Smooth muscle cell of the brain vasculature (primary cell): ENCODE measurements at places on chromosomes 4 and X.

GRCh38 chr4:89915937-89916336, 21.3 kb downstream of the MMRN1 start:
- DNase-seq, result no peak

GRCh38 chr4:111806331-111806730, 338.9 kb upstream of the FAM241A start:
- DNase-seq, result no peak

DNA sequence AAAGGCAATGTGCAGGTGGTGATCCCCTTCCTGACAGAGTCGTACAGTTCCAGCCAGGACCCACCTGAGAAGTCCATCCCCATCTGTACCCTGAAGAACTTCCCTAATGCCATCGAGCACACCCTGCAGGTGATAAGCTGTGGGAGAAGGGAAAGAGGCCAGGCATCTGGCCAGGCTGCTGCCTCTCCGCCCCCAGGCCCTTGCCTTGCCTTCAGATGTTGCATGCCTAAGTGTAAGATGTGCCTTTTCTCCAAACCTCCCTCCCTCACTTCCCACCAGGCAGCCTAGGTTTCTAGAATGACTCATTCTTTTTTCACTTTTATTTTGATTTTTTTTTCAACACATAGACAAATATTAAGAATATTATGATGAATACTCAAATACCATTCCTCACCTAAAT, 12.2 kb upstream of the CDK16 start:
- no peak for DNase-seq

GRCh38 chr4:168534535-168534934, 37.7 kb downstream of the PALLD start:
- DNase-seq, result no peak

DNA sequence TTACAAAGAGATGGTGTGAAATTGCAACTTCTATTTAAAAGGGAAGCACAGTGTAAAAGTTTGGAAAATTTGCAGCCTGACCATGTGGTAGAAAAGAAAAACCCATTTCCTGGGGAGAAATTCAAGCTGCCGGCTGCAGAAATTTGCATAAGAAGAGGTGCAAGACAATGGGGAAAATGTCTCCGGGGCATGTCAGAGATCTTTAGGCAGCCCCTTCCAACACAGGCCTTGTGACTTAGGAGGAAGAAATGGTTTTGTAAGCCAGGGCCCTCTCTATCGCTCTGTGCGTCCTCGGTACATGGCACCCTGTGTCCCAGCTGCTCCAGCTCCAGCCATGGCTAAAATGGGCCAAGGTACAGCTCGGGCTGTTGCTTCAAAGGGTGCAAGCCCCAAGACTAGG, 40.4 kb downstream of the CCDC158 start:
- DNase-seq, result no peak

GRCh38 chr4:73669410-73670183, 49.4 kb upstream of the RASSF6 start:
- DNase-seq, result no peak

- no peak for DNase-seq
Measured at GRCh38 chrX:39728025-39728424, 369.7 kb downstream of the BCOR start.

DNA sequence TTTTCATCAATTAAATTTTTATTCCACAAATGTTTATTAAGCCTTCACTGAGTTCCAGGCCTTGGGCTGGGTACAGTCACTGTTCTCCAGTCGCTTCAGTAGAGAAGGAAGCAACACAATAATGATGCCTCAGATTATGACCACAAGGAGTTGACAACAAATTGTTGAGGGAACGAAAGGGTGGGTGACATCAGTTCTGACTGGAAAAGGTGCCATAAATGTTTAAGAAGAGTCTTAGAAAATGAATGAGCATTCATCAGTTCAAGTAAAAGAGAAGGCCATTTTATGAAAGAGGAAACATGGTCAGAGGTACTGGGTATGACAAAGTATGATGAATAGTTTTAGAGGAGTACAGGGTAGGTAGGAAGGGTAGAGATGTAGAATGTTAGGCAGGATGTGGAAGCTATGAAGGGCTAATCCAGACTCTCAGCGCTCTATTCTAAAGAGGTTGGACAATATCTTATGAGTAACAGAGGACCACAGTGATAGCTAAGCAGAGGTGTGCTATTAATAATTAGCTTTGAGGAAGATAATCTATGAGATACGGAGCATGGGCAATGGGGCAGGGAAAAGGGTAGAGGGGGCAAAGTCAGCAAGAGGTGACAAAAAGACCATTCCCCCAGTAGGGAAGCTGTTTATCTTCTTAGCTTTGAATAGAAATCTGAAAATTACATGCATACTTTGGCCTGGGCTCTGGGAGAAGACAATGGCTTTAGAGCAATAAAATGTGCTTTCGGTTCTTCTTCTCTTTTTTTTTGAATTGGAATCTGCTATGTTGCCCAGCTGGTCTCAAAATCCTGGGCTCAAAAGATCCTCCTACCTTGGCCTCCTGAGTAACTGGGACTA, 20.4 kb downstream of the AFP start:
- no peak for DNase-seq

- peak; percentile 31 for DNase-seq
Measured at GRCh38 chr4:173270312-173271027, 63.7 kb downstream of the HMGB2 start.

DNA sequence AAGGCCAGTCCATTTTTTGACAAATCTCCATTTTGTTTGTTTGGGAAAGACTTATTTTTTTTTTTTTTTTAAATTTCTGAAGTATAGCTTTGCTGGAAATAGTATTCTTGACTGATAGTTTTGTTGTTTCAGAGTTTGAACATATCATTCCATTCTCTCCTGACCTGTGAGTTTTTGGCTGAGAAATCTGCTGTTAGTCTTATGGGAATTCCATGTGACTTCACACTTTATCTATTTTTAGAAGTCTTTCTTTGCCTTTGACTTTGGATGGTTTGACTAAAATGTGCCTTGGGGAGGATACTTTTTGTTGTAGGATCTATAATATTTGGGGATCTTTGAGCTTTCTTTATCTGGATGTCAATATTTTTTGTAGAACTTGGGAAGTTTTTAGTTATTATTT, 10.7 kb upstream of the ADAM29 start:
- DNase-seq, result no peak

GRCh38 chr4:68433582-68433981, 13.7 kb upstream of the TMPRSS11E start:
- no peak for DNase-seq

- no peak for DNase-seq
Measured at GRCh38 chr4:134777606-134778005, 576.0 kb upstream of the PABPC4L start.

DNA sequence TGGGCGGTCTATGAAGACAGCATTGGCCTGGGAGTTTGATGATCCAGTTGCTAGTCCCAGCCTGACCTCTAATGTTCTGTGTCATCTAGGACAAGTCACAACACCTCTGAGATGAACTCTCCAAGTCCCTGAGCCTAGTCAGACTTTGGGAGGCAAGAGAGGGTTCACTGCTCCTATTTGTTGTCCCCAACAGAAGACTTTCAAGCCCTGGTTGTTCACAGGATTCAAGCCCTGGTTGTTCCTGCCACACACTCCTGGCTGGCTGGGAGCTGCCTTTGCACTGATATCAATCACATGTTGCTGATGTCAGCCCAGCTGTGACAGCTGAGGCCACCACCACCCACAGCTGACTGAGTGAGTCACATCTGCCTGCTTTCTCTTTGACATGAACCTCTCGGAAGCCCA, 253.2 kb upstream of the RASGEF1B start:
- DNase-seq, result no peak

- DNase-seq, result no peak
Measured at GRCh38 chrX:9785944-9786797, at the start of gene SHROOM2. Gene SHROOM2 (plus strand): TSS chrX:9786429. CDS start chrX:9786546, 117 bp downstream.

- DNase-seq, result peak; percentile 20
Measured at GRCh38 chr4:19213388-19213787, 1038.3 kb upstream of the SLIT2 start.

DNA sequence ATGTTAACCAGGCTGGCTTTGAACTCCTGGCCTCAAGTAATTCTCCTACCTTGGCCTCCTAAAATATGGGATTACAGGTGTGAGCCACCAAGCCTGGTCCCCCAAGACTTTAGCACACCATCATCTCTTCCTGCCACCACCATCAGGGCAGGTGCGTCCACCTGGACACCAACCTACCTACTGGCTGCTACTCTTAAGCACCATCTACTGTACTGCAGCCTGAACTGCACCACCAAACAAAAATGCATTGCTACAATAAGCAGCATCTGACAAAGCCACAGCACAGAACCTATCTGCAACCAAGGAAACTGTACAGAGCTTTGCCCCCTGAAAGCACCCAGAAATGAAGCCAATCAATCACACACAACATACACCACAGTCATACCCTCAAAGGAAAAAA, 139.7 kb downstream of the EFHC2 start:
- no peak for DNase-seq

DNA sequence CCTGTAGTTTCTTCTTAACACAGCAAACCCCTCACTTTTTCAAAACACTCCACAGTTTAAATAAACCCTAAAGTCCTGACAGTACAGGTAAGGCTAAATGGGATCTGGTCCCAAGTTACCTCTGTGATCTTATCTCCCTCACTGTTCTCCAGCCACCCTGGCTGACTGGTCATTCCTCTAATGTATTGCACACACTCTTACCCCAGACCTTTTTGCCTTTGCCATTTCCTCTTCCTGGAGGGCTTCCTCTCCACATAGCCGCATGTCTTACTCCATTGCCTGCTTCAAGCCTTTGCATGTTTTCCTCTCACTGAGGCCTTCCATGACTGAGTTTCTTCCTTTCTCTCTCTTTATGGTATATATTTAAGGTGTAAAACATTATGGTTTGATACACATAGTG, 19.5 kb upstream of the ANXA3 start:
- DNase-seq, result no peak

- no peak for DNase-seq
Measured at GRCh38 chr4:145058256-145058655, 39.7 kb downstream of the ANAPC10 start.
